ENCODE measurements at places on chromosomes 16 and 17.

GRCh38 chr16:74372953-74373846, 2.9 kb upstream of the NPIPB15 start:
- no peak for DNase-seq

GRCh38 chr16:75296606-75297005, 45.2 kb upstream of the BCAR1 start:
- no peak for DNase-seq

GRCh38 chr16:55562936-55563335, 3.5 kb upstream of the CAPNS2 start:
- no peak for DNase-seq

- DNase-seq, result peak; percentile 37
Observed at GRCh38 chr16:66334853-66335574, 31.5 kb upstream of the CDH5 start.

DNA sequence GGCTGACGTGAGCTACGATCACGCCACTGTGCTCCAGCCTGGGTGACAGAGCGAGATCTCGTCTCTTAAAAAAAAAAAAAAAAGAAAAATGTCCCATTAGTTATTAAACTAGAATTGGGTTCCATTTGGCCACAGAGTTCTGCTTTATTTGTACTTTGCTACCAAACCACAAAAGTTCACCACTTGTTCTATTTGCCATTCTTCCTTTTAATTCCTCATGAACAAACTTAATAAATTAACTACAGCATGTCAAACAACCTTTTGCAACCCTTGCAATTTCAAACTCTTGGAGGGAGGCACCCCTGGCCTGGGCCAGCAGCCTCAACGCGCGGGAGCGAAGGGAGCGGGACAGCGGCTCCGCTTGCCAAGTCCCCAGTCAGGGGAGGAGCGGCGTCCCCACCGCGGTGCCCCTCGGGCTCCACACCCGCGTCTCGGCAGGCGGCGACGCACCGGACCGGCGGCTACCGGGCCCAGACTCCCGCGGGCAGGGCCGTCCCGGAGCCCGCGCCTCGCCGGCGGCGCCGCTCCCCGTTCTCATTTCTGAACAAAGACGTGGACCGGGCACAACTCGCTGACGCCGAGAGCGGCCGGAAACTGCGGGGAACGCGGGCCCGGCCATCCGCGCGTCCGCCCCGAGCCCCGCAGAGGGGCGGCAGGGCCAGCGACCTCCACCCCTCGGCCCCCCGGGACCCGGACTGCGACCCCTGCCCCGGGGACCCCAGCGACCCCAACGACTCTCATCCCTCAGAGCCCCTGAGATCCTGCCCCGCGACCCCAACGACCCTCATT, 775 bp downstream of the CYTH1 start:
- DNase-seq, result peak; percentile 26

DNA sequence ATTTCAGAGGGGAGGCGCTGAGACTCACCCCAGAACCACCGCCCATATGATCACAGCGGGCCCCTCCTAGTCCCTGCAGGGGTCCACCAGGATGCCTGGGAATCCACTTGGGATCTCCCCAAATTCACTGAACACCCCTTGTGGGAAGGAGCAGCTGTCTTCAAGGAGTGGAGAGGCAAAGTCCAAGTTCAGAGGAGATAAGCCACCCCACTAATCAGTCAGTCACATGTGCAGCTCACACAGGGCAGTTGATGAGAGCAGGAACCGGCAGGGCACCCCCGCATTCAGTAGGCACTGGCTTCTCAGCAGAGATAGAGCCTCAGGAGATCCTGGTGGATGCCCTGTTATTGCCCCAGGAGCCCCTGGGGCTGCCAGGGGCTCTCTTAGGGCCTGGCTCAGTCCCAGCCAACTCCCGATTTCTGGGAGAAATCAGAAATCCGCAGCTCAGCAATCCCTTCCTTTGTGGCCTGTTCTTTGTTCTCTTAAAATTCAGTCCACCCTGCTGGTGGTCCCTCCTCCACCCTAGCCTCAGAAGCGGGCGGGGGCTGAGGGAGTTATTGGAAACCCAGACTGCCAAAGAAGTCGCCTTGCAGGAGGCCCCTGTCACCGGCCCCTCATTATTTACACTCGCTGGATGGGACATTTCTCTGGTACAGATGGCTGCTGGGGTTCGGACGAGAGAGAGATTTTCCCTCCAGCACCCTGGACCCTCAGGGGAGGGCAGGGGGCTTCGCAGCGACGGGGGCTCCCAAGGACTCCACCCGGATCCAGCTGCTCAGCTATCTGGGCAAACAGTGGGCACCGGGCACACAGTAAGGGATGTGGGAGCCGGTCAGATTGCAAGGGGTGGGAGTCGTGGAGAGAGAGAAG, 1.8 kb downstream of the CDC42EP4 start:
- peak; percentile 48 for DNase-seq

DNA sequence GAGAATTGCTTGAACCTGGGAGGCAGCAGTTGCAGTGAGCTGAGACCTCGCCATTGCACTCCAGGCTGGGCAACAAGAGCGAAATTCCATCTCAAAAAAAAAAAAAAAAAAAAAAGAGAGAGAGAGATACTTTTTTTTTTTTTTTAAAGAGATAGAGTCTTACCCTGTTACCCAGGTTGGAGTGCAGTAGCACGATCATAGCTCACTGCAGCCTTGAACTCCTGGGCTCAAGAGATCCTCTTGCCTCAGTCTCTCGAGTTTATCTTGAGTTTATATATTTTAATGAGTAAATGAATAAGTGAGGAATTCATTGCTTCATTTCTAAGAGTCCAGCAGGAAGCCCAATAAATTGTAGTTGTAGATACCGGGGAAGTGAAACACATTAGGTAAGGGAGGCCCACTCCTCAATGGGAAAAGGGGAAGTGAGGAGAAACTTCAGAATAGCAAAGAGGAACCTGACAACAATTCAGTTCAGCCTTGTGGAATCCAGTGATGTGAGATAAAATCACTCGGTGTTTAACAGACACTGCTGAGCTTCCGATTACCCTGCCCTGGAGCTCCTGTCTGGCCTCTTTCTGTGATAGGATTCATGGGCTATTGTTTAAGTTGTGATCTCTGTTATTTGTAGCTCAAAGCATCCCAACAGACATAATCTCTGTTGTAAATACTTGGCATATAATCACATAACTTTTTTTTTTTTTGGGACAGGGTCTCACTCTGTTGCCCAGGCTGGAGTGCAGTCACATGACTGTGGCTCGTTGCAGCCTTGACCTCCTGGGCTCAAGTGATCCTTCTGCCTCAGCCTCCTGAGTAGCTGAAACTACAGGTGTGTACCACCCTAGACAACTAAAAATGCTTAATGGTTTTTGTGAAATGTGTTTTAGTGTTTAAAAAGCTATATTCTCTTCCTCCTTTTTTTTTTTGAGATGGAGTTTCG, 15.8 kb upstream of the ITGAM start:
- DNase-seq, result no peak

DNA sequence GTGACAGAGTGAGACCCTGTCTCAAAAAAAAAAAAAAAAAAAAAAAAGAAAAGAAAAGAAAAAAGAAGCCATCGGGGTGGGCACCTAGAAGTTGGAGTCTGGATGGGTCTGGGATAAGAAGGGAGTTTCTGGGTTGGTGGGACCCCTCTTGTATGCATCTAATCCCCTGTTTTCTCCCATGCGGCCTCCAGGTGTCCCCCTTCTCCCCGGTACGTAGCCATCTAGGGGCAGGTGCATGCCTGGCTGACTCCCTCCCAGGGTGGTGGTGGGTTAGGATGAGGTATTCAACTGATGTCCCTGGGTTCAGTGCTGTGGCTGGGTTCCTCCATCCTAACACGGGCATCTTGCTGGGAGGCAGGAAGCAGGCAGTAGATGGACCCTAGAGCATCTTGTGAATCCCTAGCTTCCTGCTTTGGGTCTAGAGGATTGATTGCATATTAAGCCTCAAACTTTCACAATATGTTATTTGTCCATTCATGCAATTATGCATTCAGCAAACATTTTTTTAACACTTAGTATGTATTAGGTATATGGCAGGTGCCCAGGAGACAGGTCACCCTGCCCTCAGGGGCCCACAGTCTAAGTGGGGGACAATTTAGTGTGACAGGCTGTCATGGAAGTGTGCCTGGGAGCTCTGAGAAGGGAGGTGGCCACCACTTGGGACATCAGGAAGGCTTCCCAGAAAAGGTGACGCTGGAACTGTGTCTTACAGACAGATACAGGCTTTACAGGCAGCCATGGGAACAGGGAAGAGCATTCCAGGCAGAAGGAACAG, 13.1 kb downstream of the FMNL1 start:
- DNase-seq, result peak; percentile 62

- no peak for DNase-seq
Observed at GRCh38 chr16:88854306-88855111, 2.2 kb downstream of the GALNS start.

DNA sequence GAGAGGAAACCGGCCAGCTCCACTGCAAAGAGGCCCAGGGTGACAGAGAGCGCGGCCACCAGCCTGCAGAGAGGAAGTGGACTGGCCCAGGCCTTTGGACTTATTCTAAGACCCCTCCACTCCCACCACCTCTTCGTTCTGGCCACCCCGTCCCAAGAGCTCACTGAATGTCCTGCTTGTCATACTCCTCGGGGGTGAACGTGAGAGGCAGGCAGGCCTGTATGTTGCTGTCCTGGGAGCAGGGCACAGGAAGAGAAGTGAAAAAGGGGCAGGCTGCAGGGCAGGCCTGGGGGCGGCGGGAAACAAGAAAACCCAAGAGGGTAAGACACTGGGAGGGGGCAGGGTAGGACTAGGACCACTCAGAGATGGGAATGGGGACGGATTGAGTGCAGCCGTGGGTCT, 384 bp downstream of the TMEM107 start:
- DNase-seq, result peak; percentile 14

GRCh38 chr17:71821511-71821910, 299.3 kb upstream of the SOX9 start:
- no peak for DNase-seq

GRCh38 chr16:88289968-88290401, 92.8 kb upstream of the ZNF469 start:
- no peak for DNase-seq

GRCh38 chr17:45123930-45124796, 8.2 kb downstream of the PLCD3 start:
- no peak for DNase-seq

- DNase-seq, result peak; percentile 67
Observed at GRCh38 chr17:43673516-43674323, 12.0 kb upstream of the MEOX1 start.

- DNase-seq, result no peak
Observed at GRCh38 chr17:75504347-75505151, 10.8 kb downstream of the CASKIN2 start.

DNA sequence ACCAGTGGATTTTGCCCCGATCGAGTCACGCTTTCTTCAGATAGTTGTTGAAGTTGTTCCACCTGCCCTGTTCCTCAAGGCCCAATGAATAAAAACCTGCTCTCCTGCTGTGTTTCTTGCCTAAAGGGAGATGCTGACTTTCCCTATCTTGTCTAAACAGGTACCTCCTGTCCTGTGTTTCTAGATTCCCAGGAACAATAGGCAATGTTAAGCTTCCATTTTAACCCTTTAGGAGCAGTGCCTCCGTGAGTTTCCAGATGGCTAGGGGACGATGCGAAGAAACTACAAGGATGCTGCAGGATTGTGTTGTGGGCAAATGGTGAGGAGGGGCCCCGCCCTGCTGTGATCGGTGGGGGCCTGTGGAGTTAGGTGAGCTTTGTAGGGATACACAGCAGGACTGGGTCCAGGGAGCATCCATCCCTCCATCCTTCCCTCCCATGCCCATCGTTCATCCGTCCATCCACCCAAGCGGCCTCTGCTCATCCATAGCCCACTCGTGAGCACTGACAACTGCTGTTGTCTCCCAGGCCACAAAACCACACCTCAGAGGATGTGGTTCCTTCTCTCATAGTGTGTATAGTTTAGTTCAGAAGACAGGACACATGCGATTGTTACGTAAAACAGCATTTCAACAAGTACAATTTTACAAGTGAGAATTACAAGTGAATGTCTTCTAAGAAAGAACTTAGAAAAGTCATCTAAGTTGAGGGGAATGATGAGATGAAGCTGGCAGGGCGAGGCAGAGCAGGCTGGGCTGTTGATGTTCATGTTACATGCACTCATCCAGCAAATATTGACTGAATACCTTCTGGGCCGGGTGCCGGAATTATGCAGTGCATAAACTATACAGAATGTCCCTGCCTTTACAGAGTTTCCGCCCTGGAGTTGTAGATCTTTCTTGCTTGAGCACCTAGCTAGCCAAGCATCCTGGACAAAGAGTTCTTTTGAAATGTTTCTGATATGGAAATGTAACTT, 5.2 kb downstream of the ARSG start:
- DNase-seq, result no peak

- DNase-seq, result no peak
Observed at GRCh38 chr17:12089809-12090384, 69.2 kb downstream of the MAP2K4 start.

GRCh38 chr17:47363171-47363570, 39.4 kb downstream of the EFCAB13 start:
- DNase-seq, result no peak
